NCI-H1092 treated with DMSO at 0.1 percent for 48 hours (cell line): ENCODE measurements at places on chromosomes 1 and 21.

GRCh38 chr1:72062584-72062983, 219.8 kb downstream of the NEGR1 start:
- DNase-seq, result no peak

GRCh38 chr1:98035602-98036002, 114.8 kb upstream of the DPYD start:
- DNase-seq, result no peak

GRCh38 chr21:15039607-15040299, 25.0 kb downstream of the NRIP1 start:
- no peak for DNase-seq

- DNase-seq, result no peak
Measured at GRCh38 chr1:33820804-33821203, 43.1 kb upstream of the HMGB4 start.

GRCh38 chr21:36709030-36709867, 10.3 kb downstream of the SIM2 start:
- DNase-seq, result no peak
